Left renal pelvis (tissue), 4 donors: ENCODE measurements at places on chromosomes 7 and 10. TPM values are rescaled to one million over a fixed set of nuclear protein-coding genes. Genes with fewer than 3 reads are reported as not detected.

DNA sequence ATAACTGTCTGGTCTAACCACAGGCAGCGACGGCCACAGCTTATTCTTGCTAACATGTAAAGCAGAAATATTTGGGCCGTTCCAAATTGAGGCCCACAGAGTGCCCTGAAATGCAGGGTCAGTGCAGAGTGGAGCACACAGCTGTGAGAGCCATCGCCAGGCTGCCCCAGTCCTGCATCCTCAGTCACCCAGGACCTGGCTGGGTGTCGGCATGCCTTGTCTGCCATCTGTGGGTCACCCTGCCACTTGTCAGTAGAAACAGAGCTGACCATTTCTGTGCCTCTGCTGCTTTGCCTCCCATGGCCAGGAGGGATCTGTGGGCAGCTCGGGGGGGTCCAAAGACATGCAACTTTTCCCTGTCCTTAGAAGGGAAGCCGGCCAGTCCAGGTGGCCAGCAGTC, 57.3 kb upstream of the BTBD16 start:
- no peak for DNase-seq

DNA sequence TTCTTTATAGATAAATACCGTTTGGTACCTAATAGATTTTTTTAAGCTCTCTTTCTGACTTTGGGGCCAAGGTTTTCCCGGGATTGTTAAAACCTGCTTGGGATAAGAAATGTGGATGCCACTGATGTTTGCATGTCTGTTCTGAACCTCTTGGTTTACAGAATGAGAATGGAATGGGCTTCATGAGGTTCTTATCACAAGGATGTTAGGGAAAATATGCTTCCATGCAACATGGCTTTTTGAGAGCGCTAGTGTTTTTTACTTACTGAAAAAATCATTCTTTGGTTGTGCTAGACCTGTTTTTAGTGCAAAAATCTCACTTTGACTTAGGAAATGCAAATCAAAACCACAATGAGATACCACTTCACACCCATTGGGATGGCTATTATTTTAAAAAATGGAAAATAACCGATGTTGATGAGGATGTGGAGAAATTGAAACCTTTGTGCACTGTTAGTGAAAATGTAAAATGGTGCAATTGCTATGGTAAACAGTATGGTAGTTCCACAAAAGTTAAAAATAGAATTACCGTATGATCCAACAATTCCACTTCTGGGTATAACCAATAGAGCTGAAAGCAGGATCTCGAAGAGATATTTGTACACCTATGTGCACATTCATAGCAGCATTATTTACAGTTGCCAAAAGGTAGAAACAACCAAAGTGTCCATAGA, 38.9 kb downstream of the TSPAN14 start:
- no peak for DNase-seq

HOXA4 gene
- 23.4 TPM for polyA plus RNA-seq

- DNase-seq, result no peak
Measured at GRCh38 chr7:8500286-8500685, 66.9 kb downstream of the NXPH1 start.

DNA sequence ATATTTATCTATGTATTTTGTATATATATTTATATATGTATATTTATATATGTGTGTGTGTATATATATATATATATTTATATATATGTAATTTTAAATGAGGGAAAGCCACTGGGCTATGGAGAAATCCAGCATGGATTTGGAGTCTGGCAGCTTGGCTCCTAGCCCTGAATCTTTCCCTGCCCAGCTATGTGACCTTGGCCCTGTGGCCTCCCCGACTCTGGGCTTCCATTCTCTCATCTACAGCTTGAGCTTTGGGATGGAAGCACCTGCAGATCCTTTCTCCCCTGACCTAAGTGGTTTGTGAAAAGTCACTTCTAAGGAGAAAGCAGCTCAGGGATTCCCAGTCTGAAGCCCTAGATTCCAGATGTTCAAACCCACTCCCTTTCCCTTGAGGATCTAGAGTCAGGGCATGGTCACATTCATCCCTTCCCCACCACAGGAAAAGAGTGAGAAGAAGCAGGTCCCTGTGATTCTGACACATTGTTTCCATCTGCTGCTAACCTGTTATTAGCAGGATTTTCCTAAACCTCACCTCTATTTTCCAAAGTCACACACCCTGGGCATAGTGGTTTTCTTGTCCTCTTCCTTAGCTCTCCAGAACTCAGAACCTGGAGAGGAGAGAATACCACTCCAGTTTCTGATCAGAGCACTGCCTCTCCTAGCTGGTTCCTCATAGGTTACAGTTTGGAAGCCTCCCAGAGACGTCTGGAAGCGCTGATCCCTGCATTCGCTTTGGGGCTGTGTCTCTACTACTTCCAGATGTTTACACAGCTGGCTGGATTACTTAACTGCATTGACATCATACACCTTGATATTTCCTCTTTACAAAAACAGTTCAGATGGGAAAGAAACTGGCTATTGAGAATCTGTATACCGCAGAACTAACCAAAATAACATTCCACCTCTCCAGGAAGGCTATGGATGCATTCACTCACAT, 327.5 kb upstream of the ZMIZ1 start:
- no peak for DNase-seq

DNA sequence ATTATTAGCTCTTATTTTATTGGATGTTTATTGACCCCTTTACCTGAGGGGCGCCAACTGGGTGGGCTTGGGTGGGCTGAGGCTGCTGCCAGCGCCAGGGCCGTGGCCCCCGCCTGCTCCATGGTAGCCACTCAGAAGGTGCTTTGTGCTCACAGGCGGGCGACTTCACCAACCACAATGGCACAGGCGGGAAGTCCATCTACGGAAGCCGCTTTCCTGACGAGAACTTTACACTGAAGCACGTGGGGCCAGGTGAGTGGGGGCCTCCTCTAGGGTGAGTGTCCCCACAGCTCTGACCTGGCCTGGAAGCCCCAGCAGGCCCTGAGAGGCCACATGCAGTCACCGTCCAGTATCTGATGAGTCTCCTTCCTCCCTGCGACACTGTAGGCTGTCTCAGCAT, 4.1 kb downstream of the PPIF start:
- DNase-seq, result no peak

DNA sequence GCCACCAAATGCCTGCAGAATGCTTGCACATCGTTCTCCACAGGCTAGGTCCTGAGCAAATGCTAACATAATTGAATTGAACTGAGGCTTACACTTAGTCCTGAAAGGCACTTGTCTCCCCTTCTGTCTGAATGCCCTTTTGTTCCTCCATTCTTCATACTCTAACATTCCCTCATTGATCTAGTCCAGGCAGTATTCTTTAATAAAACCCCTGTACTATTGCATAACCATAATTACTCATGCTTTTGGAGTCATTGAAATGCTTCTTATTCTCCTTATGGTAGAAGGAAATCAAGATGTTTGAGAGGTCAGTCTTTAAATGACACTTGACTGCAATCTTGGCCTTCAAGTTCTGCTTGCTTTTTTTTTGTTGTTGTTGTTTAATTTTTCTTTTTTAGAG, 7.1 kb downstream of the PI4K2A start:
- no peak for DNase-seq

DNA sequence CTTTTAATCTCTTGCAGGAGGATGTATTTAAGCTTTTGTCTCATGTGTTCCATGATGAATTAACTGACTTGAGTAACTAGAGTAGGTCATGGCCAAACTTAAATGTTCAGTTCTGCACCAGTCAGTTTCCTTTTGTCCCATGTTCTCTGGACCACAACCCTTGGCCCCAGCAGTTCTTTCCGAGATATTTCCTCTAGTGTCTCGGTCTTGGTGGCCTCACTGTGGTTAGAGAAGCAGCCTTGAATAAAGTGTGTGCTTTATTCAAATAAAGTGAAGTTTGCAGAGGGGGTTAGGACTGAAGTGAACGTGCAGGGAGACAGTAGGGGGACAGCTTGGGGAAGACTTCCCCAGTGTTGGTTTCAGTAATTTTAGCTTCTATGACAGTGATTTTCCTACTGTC, 9.3 kb downstream of the ZNF212 start:
- DNase-seq, result no peak

AKR1D1 gene
- 0.07 TPM for polyA plus RNA-seq
